ENCODE measurements at places on chromosomes 2 and 18.

GRCh38 chr2:52365946-52366345 lies 1334.0 kb upstream of the NRXN1 start:
- DNase-seq, result no peak

GRCh38 chr2:44184106-44184505 lies 15.4 kb downstream of the PPM1B start:
- no peak for DNase-seq

- DNase-seq, result no peak
These were observed 503.3 kb downstream of the EIPR1 start for GRCh38 chr2:2874341-2874740.

- peak; percentile 55 for DNase-seq
These were observed 264.6 kb downstream of the RBM43 start for GRCh38 chr2:150997066-150997465.

GRCh38 chr2:1115843-1116539 lies 165.3 kb downstream of the SNTG2 start:
- no peak for DNase-seq

- no peak for DNase-seq
These were observed 80.2 kb downstream of the MREG start for GRCh38 chr2:215933151-215933550.

DNA sequence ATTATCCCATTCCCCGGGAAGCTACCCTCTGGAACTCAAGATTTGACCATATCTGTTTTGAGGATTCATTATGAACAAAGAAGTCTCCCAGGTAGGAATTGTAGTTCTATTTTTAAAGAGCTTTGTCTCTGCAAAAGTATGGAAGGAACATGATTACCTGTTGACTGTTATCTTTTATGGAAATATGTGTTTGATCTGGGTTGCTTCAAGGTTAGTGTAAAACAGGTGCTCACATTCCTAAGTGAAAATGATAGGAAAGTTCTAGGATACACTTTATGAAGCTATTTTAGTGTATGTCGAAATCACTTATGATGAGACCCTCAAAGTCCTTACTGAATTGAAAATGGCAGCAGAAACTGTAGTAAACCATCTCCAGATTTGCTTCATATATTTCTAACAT lies 149.2 kb downstream of the PTRHD1 start:
- no peak for DNase-seq

- peak; percentile 31 for DNase-seq
These were observed 12.0 kb upstream of the ZNF396 start for GRCh38 chr18:35389095-35389618.

- no peak for DNase-seq
These were observed 113.7 kb downstream of the SRBD1 start for GRCh38 chr2:45497355-45497754.

DNA sequence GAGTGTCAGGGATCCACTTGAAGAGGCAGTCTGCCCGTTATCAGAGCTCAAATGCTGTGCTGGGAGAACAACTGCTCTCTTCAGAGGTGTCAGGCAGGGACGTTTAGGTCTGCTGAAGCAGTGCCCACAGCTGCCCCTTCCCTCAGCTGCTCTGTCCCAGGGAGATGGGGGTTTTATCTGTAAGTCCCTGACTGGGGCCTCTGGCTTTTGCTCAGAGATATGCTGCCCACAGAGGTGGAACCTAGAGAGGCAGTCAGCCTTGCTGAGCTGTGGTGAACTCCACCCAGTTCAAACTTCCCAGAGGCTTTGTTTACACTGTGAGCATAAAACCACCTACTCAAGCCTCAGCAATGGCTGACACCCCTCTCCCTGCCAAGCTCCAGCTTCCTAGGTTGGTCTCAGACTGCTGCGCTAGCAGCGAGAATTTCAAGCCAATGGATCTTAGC lies 38.1 kb downstream of the PLEK start:
- no peak for DNase-seq

GRCh38 chr2:235212501-235213158 lies 260.8 kb downstream of the SH3BP4 start:
- DNase-seq, result no peak

DNA sequence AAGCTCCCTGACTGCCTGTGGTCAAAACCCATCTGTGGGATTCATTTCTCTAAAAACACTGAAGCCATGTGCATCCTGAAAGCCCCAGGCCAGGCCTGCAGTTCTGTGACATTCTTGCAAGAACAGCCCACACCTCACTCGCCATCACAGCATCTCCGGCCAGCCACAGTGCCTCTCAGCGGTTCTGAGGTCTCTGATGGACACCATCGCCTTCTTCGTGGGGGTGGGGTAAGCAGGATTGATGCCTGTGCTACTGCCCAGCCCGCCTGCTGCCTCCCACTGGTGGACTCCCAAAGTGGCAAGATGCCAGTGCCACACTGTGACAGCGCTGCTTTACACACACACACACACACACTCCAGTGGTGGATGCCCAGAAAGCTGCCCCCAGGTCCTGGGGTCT lies 5.2 kb upstream of the PRLH start:
- no peak for DNase-seq

DNA sequence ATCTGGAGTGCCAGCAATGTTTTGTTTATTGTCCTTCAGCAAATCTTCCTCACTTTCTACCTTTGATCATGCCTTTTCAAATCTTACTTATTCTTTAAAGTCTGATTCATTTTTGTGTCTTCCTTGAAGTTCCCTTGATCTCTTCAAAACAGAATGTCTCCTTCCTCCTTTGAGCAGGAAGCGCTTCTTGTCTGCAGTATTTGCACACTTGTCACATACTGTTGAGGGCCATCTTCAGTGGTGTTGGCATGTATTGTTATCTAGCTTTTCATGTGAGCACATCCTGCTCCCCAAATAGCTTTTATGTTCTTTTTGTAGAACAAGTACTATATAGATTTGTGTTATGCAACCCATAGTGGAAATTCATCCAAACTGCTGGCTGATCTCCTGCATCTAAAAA lies 5.9 kb upstream of the CERS6 start:
- DNase-seq, result no peak

DNA sequence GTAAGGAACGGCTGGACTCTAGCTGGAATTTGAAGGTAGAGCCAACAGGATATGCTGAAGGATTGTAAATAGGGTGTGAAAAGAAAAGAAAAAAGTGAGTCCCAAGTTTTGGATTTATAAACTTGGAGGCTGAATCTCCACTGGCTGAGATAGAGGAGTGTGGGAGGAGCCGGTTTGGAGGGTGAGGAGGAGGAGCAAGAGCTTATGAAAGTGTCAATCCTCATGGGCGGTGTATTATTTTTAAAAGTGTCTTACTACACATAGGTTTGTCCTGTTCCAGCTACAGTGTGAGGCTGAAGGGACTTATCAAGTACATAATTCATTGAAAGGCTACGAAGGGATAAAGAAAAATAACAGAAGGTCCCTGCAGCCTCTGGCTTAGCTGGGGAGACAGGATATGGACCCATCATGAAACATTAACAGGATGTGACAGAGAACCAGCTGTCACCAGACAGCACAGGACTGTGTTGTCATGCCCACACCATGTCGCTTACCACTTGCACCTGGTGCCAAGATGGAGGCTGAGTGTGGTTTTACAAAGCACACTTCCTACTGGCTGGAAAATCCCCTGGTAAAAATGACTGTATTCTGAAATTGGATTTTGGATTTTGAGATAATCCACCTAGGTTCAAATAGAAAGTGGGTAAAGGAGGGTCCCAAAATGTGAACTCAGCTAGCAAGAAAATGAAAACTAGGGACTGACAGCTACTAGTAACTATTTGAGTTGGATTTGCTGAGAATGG lies 2.5 kb upstream of the MREG start:
- peak; percentile 17 for DNase-seq

DNA sequence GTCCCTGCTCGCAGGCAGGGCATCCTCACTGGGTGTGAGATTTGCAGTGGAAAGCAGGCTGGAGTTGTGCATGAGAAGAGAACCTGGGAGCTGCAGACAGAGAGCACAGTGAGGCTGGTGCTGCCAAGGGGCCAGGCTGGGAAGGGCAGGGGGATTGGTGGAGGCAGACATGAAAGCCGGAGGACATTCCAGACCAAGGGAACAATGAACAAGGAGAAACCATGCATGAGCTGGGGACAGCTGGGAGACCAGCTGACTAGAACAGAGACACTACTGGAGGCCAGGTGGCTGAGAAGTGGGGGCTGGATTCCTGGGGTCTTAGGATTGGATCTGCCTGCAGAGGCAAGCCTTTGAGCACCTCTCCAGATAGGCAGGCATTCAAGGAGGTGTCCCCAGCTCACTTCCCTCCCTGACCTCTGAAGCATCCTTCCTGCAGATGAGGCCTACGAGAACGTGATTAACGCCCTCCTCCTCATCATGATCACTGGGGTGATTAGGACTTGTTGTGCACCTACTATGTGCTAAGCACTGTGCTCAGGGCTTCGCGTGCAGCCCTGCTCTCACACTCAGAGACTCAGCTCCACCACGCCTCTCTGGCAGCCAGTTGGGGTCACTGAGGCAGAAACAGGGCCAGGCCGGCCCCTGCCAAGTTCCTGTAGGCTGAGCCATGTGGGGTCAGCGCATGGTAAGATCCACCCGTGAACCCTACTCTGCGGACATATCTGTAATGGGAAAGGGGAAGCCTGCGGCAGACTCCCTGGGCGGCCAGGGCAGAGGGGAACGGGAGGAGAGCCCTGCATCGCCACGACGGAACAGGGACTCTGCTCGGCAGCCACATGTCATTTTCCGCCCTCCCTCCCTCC lies 74.8 kb upstream of the SLC66A3 start:
- no peak for DNase-seq

GRCh38 chr18:79631096-79631507 lies 48.5 kb upstream of the CTDP1 start:
- no peak for DNase-seq

DNA sequence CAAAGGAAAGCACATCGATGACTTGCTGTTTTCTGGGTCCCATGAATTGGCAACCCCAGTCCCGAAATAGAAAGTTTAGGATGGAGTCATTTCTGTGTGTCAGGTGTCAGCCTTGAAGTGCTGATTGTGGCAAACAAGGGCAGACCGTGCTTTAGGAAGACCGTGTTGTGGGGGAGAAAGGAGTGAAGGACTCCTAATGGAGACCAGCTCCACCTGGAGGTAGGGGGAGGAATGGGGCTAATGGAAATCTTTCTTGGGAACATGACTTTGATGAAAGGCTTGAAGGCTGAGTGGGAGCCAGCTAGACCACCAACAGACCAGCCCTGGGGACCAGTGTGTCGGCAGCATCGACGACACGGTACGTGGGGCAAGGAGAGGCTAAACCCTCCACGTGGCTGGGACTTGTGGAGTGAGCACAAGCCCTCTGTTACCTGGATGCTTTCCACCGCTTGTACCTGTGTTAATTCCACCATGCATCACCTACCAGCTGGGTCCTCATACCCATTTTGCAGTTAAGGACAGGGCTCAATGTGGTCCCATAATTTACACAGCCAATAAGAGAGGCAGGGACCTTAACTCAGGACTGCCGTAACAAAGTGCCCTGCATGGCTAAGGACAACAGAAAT lies 104.2 kb downstream of the SH3BP4 start:
- no peak for DNase-seq

DNA sequence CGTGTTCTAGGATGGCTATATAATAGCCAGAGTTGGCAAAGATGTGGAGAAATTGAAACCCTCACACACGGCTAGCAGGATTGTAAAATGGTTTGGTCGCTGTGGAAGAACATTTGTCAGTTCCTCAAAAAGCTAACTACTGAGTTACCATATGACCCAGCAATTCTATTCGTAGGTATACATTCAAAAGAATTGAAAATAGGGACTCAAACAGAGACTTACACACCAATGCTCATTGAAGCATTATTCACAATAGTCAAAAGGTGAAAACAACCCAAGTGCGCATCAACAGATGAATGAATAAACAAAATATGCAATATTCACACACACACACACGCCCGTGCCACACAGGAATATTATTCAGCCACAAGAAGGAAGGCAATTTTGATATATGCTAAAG lies 98.7 kb downstream of the PLA2R1 start:
- no peak for DNase-seq

GRCh38 chr2:198100346-198100745 lies 296.0 kb downstream of the PLCL1 start:
- DNase-seq, result no peak

DNA sequence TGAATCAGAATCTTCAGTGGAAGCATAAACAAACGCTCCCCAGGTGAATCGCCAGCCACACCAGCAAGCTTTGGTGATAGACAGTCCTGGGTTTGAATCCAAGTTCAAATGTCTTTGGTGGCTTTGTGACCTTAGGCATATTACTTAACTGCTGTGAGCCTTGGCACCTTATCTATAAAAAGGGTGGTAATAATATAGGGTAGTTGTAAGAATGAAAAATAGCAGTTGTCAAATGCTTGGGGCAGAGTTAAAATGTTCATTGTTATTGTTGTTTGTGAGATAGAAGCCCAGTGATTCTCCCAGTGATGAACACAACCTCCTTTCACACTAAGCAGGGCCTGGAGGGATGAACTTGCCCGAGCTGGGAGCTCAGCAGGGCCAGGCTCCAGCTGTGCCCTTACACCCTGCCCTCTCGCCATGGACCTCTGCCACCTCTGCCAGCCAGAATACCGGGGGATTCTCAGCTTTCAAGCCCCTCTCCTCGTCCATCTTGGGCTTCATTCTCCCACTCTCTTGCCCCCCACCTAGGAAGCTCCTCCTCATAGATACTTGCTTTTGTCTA lies 6.1 kb upstream of the TMBIM1 start:
- no peak for DNase-seq

DNA sequence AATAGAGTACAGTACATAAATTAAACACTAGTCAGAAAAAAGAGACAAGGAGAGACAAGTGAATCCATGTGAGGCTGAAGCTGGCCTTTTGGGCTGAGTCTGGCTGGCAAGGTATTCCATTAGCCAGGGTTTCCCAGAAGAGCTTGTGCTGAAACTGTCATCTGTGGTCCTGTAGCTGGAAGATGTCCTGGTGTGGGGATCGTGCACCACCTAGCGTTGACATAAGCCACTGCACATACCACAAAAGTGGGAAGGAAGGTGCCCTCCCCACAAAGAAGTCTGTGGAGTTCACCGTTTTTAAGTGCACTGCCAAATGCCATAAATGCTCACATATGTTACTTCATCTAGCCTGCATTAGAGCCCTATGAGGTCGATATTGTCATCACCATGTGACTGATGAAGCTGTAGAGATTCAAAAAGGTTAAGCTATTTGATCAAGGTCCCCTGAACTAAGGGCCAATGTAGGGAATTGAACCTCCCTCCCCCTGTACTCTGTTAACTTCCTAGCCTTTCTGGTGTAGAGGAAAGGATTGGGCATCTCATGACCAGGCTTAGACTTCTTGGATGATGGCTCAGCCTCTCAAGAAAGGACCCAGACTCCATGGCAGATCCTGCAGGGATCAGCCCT lies 31.9 kb upstream of the GALNT14 start:
- peak; percentile 37 for DNase-seq

All from muscle of back (tissue), 13 donors.